ENCODE measurements at places on chromosomes 2 and 18. TPM values are rescaled to one million over a fixed set of nuclear protein-coding genes. Genes with fewer than 3 reads are reported as not detected.
A peak's percentile ranks its signal among the peaks of the same experiment; 100 is the strongest.

DNA sequence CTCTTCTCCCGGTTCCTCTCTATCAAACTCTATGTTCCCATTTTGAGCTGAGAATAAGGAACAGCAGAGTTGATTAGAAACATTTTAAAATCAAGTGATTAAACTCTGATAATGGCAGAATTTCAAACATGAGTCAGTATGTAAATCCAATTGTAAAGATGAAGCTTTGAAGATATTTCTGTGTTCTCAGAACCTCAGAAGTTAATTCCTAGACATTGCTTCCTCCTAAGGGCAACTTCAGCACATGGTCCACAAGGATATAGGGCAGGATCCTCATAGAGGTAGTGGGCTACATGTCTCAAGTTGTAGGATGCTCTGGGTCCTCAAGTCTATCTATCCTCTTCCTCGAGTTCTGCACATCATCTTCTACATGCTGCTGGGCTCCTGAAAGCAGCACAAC, 46.3 kb downstream of the QPCT start:
- no peak overlapping the region for H3K4me3 ChIP-seq
- H3K27ac ChIP-seq, result peak overlapping the region; percentile 86
- no peaks in the 10 kb centered on the region for H3K27me3 ChIP-seq
- H3K4me1 ChIP-seq, result peaks cover 8% of the 10 kb centered on the region

DNA sequence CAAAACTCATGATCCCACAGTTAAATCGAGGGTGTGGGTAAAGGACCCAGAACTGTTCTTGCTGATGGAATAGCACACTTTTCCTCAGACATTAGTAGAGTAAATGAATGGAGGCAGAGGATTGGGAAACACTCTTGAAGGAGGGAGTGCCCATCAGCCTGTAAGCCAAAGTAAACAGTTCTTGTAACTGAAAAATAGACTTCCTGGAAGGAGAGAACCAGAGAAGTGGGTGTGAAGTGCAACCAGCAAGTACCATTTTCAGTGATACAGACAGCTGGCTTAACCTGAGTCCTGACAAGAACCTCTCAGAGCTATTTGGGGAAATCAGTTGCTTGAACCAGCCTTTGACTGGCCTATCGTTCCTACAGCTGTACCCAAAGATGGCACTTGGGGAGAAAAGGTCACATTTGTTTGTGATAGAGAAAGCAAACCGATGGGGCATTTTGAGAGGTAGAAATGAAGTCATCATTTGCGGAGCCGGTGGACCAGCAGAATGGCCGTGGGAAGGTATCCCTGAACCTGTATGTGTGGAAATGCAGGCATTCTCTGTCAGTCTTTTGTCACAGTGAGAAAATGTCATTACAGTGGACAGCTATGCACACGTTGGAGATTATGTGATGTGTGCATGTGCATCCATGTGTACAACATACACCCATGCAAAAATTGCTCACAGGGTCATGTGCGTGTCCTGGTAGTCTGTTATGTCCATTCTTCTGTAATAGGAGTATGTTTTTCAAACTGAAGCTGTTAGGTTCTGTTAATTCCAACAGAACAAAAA, 17.8 kb downstream of the CRIM1 start:
- H3K27me3 ChIP-seq, result no peaks in the 10 kb centered on the region
- DNase-seq, result peak; percentile 34
- peaks cover 43% of the 10 kb centered on the region for H3K4me1 ChIP-seq
- peak overlapping the region; percentile 63 for H3K27ac ChIP-seq
- no peaks in the 10 kb centered on the region for H3K36me3 ChIP-seq
- H3K4me3 ChIP-seq, result no peak overlapping the region

- no peaks in the 10 kb centered on the region for H3K4me1 ChIP-seq
- H3K4me3 ChIP-seq, result no peak overlapping the region
Observed at GRCh38 chr2:55804535-55804934, 110.9 kb upstream of the PNPT1 start.

DNA sequence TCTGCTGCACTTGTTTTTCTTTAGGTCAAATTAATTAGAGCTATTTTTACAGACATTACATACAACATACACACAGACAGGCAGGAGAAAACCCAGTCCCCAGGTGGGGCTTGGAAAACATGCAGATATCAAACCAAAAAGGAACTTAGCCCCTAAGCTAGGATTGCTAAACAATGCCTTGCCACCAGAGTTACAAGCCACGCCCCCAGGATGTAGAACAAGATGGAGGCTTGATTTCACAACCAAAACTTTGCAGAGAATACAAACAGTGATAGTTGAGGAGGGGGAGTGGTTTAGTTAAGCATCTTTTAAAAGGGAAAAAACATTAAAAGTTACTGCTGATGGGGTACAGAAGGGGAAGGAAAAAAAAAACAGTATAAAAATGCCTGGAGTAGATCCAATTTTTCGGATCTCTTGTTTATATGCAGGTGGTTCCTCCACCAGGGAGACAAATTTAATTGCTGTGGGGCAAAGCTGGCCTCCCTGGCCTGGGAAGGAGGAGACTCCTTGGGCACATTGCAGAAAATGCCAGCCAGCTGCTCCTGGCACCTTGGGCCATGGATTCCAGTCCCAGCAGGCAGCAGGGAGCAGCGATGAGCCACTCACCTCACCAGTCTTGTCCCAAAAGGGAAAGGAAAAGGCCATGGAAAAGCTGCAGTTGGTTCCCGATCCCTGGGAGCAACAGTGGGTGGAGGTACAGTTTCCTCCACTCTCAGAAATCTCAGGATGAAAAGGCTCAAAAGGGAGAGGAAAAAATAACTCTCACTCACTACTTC, 348.4 kb upstream of the REG3G start:
- H3K27ac ChIP-seq, result no peak overlapping the region
- DNase-seq, result peak; percentile 12
- H3K27me3 ChIP-seq, result no peaks in the 10 kb centered on the region
- no peaks in the 10 kb centered on the region for H3K4me1 ChIP-seq
- H3K36me3 ChIP-seq, result no peaks in the 10 kb centered on the region

GRCh38 chr2:106990297-106990696, 104.3 kb upstream of the ST6GAL2 start:
- H3K36me3 ChIP-seq, result no peaks in the 10 kb centered on the region
- no peaks in the 10 kb centered on the region for H3K4me1 ChIP-seq
- H3K4me3 ChIP-seq, result no peak overlapping the region
- H3K27ac ChIP-seq, result no peak overlapping the region
- DNase-seq, result no peak
- H3K27me3 ChIP-seq, result no peaks in the 10 kb centered on the region

GAL3ST2 gene
- 0.31 TPM for polyA plus RNA-seq

ELOA2 gene
- polyA plus RNA-seq, result 0.06 TPM

UPP2 gene
- 0.30 TPM for polyA plus RNA-seq
